ENCODE measurements at places on chromosomes 16 and 17.

GRCh38 chr17:3740611-3741073, 16.9 kb downstream of the HASPIN start:
- DNase-seq, result no peak

DNA sequence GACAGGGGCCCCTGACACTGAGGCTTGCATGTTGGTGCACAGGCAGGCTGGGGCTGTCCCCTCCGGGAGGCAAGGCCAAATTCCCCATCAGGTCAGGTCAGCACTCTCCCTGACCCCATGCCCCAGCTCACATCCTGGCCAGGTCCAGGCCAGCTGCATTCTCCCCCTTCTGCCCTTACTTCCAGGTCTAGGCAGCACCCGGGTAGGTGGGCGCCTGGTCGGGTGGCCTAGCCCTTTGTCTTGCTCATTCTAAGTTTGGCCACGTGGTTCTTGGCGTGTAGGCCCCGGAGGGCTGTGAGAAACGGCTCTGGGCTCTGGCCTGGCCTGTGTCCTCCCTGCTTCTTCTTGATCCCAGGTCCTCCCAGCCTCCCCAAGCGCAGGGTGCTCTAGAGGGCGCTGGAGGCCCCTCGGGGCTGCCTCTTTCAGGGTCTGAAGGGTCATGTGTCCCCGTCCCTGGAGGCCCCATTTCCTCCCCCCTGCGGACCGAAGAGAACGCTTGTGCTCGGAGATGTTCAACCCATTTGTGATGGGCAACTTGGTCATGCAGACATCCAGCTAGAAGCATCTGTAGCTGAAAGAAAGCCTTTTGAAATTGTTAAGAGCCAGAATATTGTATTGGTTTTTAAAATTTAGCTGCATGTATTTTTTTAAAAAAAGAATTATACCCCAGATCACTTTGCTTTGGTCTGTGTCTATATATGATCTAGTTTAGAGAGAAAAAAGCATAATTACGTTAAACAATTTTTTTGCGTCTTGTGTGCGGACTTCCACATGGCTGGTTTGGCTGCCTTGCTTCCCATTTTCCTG, 6.7 kb downstream of the BAHCC1 start:
- DNase-seq, result no peak

- no peak for DNase-seq
These were observed 809 bp downstream of the C16orf90 start for GRCh38 chr16:3494386-3494973.

GRCh38 chr16:72985995-72986394, 61.9 kb downstream of the ZFHX3 start:
- no peak for DNase-seq

- DNase-seq, result no peak
These were observed 251.9 kb downstream of the RBFOX1 start for GRCh38 chr16:7584561-7584960.

- no peak for DNase-seq
These were observed 22.5 kb downstream of the MYH10 start for GRCh38 chr17:8608001-8608400.

GRCh38 chr17:79925242-79925957, 86.2 kb upstream of the CBX4 start:
- no peak for DNase-seq

DNA sequence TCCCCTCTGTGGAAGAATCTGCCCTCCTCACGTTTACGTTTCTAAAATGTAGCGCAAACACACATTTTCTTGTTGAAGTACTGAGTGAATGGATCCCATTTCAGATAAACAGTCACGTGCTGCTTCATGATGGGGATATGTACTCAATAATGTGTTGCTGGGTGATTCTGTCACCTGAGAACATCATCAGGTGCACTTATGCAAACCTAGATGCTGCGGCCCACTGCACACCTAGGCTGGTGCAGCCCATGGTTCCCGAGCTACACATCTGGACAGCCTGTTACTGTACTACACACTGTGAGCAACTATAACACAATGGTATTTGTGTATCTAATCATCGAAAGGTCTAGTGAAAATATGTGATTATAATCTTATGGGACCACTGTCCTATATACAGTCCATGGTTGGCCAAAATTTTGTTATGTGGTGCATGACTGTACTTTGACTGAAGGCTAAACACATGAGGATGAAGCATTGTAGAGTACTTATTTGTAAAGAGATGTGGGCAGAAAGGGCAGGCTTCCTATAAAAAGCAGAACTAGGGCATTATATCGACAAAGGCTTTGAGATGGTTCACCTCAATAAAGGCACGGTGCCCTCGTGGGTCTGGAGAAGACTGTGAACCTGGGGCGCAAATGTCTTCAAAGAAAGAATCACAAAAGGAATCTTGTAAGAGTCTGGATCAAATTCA, 26.3 kb downstream of the MARF1 start:
- DNase-seq, result no peak

GRCh38 chr17:78995761-78996451, 13.7 kb downstream of the CANT1 start:
- peak; percentile 45 for DNase-seq

Data from hepatocyte (in vitro differentiated cells).